ENCODE measurements at places on chromosomes 5 and 9.

DNA sequence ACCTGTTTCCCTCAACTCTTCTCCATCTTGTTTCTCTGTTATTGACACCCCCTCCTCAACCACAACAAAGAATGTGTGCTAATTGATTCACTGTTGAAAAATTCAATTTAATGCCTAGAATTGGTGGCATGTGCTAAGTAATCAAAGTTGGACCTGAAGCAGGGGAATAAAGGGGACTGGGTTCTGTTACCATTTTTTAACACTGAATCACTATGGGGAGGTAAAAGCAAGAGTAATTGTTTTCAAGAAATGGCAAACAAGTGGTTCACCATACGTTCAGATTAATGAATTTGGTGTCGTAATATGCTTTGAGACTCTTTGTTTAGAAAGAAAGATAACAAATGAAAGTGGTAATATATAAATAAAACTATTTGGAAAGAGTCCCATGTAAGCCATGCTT, 17.0 kb upstream of the SSBP2 start:
- DNase-seq: no peak

DNA sequence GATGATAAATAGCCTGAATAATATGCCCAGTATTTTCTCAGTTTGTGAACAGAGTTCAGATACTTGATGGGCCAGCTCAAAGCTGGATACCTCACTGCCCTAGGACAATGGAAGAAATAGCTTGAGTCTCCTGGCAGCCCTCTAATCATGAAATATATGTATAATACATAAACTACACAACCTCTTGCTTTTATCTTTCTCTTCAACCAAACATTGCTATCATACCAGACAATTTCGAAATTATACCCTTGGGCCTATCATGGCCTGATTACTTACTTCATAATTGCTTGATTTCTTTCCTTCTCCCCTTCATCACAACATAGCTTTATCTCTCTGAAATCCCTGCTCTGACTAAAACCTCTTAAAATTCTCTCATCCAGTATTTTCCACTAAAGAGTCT, 1144.9 kb upstream of the C9orf72 start:
- no peak for DNase-seq

GRCh38 chr5:14107536-14107935, 35.6 kb upstream of the TRIO start:
- no peak for DNase-seq

DNA sequence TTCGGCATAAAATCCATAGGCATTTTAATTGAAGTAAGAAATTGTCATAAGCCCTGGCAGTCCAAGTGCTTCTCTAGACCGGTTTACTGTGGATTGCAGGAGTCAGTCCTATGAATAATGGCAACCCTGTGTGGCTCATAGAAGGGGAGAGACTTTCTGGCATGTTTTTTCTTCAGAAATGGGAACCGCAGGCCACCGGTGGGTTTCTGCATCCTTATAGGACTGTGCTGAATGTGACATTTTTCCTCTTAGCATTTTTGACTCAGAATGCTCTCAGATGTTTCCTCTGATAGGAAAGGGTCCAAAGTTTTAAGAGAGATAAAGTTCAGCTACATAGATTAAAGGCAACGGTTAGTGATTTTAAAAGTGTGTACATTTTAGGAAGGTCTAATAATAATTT, 6.3 kb downstream of the DAPK1 start:
- no peak for DNase-seq

DNA sequence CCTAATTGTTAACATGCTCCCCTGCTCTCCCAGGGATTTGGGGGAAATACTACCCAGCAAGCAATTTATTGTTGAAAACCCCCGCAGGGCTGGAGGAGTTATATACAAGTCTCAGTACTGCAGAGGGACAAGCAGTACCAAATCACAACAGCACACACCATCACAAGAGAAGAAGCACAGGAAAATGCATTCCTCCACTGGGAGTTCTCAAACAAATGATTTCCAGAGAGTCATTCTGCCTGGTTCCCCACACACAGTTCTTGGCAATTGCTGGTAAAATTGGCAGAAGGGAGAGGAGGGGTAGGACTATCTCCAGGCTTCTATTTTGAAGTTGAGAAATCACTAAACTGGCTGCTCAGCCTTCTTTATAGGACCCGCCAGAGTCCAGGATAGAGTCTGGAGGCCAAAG, 16.8 kb downstream of the SIL1 start:
- DNase-seq: no peak
